T-helper 22 cell (primary cell): ENCODE measurements at places on chromosomes 7 and 10.

DNA sequence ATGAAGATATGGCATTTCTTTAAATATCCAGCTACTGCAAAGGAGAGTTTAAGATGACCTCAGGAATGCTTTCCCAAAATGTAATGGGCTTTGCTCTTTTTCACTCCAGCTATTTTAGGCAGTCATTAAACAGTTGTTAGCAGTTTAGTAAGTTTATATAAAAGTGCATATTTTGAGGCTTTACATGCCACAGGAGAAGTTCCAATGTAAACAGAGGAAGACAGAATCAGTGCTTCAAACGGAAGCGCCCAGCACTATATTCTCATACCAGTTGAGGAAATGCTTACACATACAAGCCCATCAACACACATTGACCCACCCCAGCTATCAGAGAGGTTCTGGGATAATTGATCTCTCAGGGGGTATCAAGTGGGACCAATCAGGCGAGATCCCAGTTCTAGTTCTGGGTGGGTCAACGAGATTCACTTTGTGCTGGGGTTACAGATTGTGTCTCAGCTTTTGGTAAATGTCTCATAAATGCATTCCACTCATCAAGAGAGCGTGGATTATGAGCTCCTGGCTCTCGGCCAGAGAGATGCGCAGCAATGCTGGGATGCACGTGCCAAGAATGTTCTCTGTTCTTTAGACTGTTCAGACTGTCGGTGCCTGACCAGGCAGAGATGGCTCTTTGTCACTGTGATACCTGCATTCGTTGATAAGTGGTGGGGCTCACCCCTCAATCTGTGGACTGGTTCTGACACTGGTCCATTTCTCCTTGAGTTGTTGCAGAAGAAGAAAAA, 55.0 kb downstream of the CACNB2 start:
- DNase-seq: no peak

GRCh38 chr7:134747326-134747725, 32.1 kb upstream of the CALD1 start:
- DNase-seq: no peak

GRCh38 chr10:119331061-119331460, 123.7 kb downstream of the GRK5 start:
- no peak for DNase-seq

DNA sequence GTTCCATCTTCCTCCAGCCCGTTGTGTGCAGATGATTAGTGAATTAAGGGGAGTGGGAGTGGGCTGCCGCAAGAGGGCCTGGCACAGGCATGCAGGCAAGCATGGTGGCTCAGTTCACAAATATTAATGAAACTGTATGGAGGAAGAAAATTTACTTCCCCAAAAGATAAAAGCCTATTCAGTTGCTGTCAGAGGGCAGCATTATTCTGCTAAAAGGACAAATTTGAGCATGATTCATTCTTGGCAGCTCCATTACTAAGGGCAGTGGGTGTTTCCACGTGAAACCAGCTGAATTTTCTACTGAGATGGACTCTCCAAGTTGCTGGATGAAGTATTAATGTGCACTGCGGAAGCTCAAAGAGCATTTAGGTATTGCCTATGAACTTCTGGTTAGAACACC, 90.9 kb upstream of the WDR11 start:
- no peak for DNase-seq

DNA sequence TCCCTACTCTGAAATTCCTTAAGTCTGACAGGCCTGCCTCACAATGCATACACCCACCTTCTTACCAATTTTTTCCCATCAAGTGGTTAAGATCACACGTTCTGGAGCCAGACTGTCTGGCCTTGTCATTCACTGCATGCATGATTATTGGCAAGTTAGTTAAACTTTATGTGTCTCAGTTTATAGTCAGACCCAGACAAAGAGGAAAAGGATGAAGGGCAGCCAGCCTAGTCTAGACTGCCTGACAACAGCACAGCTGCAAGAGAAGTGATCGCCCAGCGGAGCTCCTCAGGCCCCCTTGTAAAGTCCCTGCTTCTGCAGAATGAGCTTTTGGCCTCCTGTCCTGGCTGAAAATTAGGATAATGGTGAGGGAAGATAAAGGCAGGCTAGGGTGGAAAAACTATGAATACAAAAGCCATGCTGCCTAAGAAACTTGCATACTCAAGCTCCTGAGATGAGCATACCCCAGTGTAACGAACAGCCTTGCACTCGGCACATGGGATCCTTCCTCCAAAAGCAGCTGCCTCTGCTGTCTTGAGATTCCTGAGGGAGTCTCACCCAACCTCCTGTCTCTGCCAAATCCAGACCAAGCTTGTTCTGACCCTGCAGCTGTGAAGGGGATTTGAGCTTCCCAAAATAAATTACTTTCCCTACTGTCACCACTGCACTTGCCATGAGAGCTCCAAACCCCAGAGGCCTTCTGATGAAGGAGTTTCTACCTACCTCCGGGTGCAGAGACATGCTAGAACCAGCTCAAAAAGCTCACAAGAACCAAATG, 26.7 kb upstream of the MRLN start:
- no peak for DNase-seq
